Fibroblast of skin of right biceps (primary cell): ENCODE measurements at places on chromosomes 2 and 18.
A peak's percentile ranks its signal among the peaks of the same experiment; 100 is the strongest.

DNA sequence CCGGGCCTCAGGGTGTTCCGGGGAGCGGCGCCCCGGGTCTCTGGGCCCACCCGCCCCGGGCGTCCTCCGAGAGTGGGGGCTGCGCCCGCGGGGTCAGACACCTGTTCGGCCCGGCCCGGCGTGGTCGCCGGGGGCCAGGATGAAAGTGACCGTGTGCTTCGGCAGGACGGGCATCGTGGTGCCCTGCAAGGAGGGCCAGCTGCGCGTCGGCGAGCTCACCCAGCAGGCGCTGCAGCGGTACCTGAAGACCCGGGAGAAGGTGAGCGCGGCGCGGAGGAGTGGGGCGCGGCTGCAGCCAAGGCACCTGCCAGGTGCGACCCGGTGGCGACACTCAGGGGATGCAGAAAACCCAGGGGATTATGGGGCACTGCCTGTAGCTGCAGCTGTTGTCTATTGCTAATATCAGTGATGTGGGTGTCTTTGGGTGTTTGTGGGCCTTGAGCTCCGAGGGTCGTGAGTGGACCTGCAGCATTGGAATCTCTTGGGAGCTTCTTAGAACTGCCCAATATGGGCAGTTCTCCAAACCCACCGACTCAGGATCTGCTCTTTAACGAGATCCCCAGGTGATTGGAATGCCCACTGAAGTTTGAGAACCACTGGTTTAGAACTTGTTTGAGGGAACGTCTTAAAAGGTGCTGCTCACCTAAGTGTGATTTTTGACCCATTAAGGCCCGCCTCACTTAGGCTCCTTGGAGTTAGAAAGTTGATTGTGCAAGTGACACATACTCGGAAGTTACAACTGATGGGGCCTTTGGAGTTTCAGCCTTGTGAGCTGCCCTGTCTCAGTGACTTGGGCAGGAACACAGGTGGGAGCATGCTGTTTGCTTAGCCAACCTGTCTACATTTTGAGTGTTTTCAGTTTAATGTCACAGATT is 823 bp downstream of the PARD3B start:
- DNase-seq, result no peak

- DNase-seq, result no peak
Measured at GRCh38 chr2:128233790-128234395, 84.8 kb downstream of the HS6ST1 start.

DNA sequence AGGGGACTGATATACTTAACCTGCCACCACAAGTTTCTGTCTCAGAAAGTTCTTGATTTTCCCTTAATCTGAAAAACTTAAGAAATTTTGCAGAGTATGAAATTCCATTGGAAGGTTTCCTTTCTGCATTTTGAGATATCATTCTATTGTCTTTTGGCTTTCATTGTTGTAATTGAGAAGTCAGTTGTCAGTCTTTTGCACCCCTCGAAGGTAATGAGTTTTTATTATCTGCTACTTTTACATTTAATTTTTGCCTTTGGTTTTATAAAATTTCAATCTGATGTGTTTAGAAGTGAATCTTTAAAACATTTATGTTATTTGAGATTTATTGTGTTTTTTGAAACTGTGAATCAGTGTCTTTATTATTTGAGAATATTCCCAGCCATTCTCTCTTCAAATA is 4.8 kb upstream of the IL36A start:
- DNase-seq, result no peak

DNA sequence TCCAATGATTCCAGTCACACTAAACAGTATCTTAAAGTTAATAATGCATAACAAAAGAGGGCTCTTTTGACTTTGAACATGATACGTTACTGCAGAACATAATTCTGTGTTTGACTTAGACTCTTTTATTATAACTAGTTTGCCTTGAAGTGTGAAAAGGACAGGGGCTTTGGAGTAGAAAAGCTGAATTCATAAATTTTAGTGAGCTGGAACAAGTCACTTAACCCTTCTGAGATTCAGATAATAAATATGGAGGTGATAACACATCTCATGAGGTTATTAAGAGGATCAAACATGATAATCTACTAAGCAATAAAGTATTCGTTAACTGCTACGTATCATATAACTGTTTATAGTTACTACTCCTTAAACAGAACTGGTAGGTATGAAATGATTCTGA is 44.7 kb upstream of the FLACC1 start:
- DNase-seq, result no peak

DNA sequence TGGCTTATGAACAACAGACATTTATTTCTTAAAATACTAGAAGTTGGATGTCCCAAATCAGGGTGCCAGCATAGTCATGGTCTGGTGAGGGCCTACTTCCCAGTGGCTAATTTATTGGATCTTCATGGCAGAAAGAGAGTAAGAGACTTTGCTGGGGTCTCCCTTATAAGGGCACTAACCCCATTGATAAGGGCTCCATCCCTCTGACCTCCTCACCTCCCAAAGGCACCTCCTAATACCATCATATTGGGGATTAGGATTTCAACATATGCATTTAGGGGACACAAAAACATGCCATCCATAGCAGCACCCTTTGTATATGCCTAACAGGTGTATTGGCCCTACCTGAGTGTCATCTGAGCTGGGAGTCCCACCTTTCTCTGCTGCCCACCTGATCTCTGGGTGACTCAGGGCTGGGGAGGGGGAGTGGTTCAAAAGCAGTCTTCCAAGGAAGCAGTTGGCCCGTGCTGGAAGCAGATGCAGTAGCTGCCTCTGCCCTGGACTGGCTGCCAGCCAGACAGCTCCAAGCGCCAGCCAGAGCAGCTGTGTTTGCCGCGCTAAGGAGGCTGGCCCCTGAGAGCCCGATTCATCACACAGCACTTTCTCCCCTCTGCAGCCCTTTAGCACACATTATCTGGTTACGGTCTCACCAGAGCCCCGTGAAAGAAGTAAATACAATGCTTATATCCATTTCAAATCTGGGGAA is 84.6 kb downstream of the SMAD7 start:
- DNase-seq, result peak; percentile 49

DNA sequence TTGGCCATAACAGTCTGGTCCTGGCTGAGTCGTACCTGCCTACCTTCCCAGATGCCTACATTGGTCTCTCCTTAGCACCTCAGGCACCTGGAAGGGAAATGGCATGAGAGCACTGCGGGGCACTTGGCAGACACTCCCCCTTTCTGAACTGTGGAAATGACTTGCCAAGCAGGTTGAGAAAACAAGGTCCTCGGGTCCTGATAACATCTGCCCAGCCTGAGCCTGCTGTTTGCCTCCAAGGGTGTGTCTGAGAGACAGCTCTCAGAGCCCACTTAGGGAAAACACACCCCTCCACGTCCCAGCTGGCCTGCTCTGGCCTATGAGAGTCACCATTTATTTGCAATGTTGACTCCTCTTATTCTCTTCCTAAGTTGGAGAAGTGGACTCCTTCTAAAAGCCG is 10.5 kb downstream of the FAM110C start:
- DNase-seq, result no peak

DNA sequence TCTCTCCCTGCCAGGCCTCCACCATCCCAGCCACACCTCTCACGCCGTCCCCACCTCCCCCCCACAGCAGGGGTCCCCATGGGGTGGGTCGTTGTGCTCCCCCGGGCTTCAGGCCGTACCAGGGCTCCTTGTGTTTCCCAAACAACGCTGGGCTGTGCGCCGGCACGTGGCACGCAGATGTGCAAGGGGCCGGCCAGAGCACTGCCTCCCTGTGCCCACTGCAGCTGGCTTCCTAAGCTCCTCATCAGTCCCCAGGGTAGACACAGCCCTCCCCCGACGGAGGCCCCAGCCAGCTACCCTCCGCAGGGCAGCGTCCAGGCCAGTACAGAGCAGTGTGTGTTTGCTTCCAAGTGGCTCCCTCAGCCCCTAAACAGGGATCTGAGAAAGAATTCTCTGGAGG is 34.0 kb downstream of the BIN1 start:
- no peak for DNase-seq

GRCh38 chr2:30492619-30493018 is 45.6 kb downstream of the LCLAT1 start:
- no peak for DNase-seq

GRCh38 chr2:65017335-65017734 is 28.1 kb downstream of the SLC1A4 start:
- no peak for DNase-seq

DNA sequence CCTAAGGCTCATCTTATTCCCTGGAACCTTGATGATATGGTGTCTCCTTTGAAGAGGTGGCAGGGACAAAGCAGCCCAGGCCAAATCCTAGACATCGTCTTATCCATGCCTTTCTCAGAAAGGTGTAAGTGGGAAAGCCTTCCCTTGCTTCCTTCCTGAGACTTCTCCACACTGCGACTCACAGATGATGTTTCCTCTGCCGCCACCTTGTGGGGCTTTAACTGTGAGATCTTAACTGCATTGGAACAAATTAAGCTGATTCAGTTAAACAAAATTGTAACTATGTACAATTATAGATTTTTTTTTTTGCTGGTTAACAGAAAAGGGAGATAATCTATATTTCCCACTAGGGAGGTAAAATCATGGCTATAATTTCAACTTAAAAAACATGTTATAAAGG is 10.0 kb upstream of the GCA start:
- DNase-seq, result peak; percentile 22

DNA sequence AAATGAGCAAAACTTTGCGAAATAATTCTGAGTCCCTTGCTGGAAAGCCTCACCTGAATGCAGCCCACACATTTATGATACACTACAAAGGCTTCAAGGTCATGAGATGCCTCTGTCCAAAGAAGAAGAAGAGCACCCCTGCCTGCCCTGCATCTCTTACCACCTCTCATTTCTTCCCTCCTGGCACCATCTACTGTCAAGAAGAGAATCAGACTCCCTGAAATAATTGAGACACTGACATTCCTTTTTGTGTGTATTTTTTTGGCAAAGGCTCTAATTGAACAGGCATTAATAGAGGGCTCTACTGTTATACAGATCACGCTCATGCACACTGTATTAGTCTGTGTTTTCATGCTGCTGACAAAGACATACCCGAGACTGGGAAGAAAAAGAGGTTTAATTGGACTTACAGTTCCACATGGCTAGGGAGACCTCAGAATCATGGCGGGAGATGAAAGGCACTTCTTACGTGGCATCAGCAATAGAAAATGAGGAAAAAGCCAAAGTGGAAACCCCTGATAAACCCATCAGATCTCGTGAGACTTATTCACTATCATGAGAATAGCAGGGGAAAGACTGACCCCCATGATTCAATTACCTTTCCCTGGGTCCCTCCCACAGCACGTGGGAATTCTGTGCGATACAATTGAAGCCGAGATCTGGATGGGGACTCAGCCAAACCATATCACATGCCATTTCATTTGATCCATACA is 176.3 kb downstream of the ALPK2 start:
- no peak for DNase-seq

GRCh38 chr2:2422621-2423020 is 91.5 kb upstream of the MYT1L start:
- DNase-seq, result no peak

GRCh38 chr2:49335546-49335945 is 181.2 kb upstream of the FSHR start:
- no peak for DNase-seq

- no peak for DNase-seq
Measured at GRCh38 chr2:174124181-174124580, 124.2 kb downstream of the OLA1 start.

DNA sequence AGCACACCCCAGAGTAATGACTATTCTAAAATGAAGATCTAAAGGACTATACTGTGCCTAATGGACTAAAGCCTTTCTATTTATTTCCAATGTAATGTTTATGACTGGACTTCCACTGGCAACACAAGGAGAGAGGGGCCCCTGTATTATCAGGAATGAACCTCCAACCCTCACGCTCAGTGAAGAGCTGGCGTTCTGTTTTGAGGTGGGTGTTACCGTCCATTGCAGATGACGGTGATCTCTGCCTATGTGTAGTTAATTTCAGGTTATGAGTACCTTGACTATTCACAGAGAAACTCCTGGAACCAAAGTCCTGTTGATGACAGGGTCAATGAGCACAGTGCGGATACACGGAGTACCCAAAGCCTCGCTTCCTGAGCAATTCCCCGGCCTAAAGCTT is 85.4 kb downstream of the MEP1B start:
- no peak for DNase-seq

DNA sequence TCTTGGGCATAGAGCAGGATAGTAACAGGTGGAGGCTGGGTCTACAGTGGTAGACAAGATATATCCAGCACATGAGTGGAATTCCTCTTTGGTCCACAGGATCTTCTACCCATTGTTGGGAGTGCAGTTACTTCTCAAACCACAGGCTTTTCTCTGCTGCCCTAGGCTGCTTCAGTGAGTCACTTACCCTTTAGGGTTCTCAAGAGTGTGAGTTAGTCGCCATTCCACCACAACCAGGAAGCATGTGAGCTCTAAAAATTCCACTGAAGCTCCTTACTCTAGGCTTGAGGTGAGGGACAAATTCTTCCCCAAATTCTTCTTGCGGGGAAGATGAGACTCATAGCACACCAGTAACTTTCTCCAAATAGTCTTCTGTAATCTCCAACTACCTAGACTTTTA is 189.4 kb downstream of the PLCL1 start:
- DNase-seq, result peak; percentile 65
